ENCODE measurements at places on chromosomes 5 and 9.

DNA sequence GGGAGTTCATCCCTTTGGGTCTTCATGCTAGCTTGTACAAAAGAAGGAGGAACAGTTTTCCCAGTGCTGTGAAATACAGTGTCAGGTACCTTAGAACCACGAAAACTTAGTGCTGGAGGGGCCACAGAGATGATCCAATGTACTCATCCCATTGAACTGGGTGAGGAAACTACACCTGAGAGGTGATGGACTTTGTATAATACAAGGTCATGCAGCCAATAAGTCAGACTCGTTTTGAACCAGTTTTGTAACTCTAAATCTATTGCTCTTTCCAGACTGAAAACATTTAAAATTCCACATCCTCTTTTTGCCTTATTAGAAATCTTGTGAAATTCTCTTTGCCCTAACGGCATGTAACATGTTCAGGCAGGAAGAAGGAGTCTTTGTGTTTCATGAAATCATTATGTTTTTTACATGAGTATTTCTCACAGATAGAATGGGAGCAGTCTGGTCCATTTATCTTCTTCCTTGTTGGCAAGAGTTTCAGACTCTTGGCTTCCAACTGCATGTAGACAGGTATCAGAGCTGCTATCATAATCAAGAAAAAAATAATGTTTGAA is 146.8 kb upstream of the FBXL7 start:
- DNase-seq, result no peak

GRCh38 chr5:35320029-35320428 is 89.7 kb upstream of the PRLR start:
- no peak for DNase-seq

DNA sequence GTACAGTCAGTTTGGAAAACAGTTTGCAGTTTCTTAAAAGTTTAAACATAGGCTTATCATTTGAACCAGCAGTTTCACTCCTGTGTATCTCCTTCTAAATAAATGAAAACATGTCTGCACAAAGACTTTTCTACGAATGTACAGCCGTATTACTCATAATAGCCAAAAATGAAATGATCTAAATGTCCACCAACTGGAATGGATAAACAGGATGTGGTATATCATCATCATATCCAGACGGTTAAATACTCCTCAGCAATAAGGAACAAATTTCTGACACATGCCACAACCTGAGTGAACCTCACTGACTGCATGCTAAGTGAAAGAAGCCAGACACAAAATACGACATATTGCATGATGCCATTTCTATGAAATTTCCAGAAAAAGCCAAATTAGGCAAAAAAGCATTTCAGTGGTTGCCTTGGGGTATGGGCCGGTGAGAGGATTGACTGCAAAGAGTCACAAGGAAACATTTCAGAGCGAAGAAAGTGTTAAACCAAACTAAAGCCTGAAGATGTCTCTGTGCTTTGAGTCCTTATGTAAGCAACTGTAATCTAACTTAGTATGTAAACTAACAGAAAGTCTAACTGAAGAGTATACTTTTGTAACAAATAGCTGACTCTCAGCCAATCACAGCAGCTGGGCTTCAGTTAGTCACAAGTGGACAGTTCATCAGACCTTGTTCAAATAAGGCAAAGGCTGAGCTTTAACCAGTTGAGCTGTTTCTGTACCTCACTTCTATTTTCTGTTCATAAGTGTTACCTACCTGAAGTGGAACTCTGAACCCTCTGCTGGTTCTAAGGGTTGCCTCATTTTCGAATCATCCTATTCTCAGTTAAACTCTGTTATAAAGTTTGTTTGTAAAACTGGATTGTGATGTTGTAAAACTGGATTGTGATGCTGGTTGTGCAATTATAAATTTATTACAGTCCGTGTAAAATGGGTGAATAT is 65.2 kb downstream of the TRIO start:
- DNase-seq, result peak; percentile 88

DNA sequence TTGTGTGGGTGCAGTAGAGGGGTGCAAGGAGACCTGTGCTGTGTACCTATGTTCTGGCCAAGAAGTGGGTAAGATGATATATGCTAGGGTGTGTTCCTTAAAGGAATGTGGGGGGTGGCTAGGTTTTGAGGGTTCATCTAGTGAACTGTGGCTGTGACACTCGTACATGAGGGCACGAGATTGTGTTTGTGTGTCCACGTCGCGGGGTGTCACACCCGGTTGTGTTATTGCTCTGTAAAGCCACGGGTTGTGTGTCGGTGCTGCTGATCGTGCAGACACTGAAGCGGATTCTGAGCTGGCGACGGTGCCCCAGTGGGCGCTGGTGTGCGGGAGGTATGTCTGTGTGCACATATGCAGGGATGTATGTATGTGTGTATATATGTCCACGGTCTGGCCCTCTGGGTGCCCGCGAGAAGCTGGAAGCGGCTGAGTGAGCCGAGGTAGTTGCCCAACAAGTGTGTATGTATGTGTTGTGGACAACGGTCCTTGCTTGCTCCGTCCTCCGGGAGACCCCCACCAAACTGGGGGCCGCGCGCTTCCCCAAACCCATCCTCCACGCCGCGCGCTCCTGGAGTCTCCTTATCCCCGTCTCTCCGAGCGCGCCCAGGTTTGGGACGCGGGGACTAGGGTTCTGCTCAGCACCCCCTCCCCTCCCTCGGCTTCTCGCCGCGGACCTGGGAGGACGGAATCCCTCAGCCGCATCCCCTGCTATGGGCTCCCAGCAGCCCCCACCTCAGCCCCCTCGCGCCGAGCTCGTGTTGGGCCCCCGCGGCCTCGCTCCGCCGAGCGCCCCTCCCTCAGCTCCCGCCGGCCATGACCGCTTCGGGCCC is 639 bp downstream of the PCDH1 start:
- no peak for DNase-seq

DNA sequence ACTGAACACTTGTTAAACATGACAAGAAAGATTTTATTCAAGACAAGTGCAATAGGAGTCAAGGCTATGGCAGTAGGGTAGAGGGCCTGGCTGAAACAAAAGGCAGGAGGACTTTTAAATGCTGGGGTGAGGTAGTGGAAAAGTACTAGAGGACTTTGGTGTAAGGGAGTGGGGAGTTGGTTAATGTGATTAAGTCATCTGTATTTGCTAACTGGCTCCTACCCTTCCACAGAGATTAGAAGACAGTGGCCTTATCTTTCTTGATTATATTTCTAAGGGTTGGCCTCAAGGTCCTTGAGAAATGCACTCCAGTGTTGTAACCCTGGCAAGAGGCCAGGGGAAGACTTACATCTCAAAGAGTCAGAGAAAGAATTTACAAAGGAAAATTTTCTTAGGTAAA is 160.2 kb upstream of the FTMT start:
- DNase-seq, result no peak

DNA sequence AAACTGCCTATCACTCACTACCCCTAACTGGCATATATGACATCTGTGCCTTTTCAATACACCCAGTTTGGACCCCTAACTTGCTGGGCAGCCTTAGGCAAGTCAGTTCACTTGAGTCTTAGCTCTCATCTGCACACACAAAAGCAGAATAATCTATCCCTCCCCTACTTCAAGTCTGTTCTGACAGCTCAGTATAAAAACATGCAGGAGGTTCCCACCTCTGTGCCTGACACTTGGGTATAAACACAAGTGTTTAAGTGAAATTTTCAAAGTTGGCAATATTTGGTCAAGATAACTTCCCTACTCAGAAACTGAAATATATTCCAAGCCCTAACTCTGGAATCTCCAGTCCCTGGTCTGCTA is 12.6 kb downstream of the HNRNPH1 start:
- no peak for DNase-seq

DNA sequence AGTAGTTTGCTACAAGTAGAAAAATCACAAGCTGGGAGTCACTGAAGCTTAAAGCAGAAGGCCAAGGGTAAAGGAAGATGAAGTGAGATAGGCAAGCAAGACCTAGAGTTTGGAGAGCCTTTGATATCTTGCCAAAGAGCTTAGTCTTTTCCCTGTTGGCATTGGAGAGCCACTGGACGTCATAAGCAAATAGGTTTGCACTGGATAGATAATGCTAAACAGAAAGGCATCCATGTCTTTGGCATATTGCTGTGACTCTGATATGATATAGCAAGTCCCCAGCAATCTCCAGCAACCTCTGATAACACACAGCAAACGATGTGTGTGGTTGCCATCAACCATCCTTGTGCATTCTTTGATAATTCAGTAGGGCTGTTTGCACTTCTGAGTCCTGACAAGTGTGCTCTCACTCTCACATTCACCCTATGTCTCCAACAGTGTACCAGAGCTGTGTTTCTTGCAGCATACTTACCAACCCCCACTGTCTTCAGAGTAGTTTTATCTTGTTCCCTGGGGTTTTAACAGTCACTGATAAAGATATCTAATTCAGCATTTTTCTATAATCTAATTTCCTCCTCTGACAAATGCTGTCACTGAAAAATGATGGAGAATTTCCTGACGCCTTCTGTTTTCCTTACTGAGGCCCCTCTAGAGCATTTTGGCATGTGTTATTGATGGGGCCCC is 16.9 kb upstream of the FREM1 start:
- no peak for DNase-seq

DNA sequence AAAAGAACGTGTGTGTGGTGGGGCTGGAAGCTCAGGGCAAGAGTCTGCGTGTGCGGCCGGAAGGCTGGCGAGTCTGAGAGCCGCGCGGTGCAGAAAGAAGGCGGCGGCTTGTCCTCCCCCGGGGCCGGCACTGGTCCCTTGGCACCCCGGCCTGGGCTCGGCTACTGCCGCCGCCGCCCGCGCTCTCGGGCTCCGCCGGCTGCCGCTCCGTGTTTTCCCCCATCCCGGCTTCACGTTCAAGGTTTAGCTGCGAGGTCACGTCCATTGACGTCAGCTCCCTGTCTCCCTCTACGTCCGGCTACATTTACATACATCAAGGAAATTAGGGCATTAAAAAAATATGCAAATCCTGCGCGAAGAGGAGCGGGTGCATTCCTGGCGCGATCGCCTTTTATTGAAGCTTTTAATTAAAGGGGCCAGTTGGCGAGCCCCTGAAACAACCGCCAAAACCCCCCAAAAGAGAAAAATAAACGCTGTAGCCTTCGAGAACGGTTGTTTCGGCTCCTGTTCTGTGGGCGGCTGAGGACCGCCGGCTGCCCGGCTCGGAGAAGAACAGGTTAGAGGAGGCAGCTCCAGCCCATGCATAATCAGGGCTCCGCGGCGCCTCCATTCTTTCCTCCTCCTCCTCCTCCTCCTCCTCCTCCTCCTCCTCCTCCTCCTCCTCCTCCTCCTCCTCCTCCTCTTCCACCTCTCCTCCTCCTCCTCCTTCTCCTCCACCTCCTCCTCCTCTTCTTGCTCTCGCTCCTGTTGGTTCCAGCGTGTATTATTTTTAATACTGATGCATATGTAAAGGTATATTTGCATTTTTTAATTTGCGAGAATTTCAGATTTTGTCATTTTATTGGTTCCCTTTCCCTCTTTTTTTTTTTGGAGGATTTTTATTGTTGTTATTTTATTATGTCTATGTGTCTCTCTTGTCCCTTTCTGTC is 207.0 kb downstream of the MEF2C start:
- DNase-seq, result no peak

DNA sequence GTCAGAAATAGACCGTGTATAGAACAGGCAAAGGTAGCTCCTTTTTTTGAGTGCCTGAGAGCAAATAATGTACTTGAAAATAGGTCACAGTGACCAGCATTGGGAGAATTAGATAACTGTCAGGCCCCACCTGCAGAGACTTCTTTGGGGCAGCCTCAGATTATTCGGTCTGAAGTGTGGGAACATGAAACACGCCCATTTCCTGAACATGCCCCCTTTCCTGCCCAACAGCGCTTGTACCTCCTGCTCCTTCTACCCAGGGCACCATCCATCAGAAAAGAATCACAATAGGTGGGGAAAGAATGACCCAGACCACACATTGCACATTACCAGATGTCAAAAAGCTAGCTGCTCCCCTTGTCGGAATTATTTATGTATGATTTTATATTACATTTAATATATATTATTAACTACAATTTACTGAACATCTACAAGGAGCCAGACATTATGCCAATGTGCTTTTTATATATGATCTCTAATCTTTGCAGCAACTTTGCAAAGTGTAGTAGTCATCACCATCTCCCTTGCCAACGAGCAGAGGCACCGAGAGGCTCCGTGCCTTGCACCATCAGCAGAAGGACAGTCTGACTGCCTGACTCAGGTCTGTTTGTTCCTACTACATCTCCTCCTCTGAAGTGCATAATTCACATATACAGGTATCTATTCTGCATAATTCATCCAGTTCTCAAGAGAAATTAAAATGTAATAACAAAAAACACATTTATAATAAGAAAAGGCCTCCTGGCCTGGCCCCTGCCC is 39.5 kb downstream of the PTPN3 start:
- DNase-seq, result no peak

DNA sequence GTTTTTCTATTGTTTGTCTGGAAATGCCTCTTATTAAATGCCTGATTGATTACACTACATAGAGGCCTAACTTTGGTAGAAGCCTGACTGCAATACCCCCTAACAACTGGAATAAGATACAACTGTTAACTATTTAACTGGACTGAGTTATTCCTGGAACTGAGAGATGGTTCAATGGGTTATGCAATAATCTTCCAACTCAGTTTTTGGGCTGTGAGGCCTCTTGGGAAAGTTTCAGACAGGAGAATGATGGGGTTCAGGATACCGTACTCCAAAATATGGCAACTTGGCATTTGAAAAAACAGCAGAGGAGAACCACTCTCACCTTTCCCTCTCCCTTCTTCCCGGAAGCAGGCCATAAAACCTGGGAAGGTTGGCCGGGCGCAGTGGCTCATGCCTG is 19.2 kb upstream of the PCDH1 start:
- no peak for DNase-seq

Measured in HS-5 (cell line).